Spleen (tissue), 13 donors: ENCODE measurements at places on chromosomes 2 and 18. TPM values are rescaled to one million over a fixed set of nuclear protein-coding genes. Genes with fewer than 3 reads are reported as not detected.

Gene LCT
- 0.17 TPM for total RNA-seq

Gene LTBP1
- 7.4 TPM for total RNA-seq

Gene ERMN
- 10.0 TPM for total RNA-seq

Gene SCN7A
- total RNA-seq = 10.6 TPM

DNA sequence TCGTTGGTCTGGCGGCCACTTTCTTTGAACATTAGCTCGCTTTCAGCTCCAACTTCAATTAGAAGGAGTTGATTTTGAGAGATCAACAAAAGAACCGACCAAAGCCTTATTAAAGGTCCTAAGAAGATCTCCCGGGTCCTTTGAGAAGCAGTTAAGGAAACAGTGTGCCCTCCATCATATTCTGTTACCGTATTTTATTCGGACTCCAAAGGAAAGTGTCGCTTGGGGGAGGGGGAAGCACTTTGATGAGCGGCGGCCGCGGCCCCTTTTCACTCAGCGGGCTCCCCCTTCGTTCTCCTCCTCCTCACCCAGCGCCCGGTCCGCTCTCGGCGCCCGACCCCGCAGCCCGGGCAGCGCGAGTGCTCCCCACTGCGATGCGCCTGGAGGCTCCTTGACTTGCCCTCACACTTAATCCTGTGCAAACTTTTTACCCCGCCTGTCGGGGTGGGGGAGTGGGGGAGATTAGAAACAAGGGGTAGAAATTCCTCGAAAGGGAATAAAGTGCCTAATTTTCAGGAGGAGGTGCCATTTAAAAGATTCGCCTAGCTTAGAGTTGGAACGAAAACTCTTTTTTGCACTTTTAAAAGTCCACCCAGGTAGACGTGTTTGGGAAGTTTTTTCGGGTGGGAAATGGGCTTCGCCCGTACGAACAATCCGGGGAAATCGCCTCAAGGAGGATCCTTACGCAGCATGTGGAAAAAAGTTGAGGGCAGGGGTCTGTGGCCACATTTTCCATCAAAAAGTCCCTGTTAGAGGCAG is 1.2 kb upstream of the OTX1 start:
- no peak overlapping the region for H3K27ac ChIP-seq
- DNase-seq = no peak
- peaks cover 100% of the 10 kb centered on the region for H3K27me3 ChIP-seq
- peak overlapping the region; percentile 75 for H3K4me3 ChIP-seq

- peaks cover 23% of the 10 kb centered on the region for H3K4me1 ChIP-seq
- no peak for DNase-seq
- no peaks in the 10 kb centered on the region for H3K27me3 ChIP-seq
- H3K36me3 ChIP-seq = peaks cover 22% of the 10 kb centered on the region
Observed at GRCh38 chr2:96783388-96783787, 22.7 kb downstream of the CNNM4 start.
